ENCODE measurements at places on chromosomes 2 and 18.

DNA sequence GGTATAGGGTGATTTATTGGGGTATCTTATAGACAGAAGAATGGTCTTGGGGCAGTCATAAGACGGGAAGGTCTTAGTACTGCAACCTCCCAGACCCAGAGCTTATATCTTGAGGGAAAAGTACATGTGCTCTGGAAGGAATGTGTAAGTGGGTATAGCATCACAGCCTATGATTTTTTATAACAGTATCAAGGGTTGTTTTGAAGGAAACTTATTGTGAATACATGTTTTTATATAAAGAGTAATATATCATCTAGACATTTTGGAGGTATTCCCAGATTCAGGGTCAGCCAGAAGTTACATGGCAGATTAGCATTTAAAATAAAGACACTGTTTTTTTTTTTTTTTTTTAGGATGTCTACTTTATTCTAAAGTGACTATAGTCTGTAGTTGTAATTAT, 47.6 kb upstream of the STON1 start:
- no peak for DNase-seq

DNA sequence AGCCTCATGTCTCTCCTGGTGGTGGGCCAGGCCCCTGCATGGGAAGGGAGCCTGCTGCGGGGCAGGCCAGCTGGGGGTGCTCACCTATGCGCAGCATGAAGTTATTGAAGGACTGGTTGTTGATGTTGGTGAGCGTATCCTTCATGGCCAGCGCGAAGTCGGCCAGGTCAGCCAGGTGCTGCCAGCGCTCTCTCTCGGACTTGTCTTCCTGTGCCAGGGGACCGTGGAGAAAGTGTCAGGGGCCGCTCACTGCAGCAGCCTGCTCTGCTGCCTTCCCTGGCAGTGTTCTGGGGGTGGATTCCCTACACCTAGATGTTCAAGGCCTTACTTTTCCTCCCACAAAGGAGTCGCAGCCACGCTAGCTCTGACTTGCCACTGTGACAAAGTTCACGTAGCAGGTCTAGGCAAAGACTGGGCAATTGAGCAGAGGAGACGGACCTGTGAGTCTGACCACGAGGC, 28.2 kb downstream of the CENPO start:
- no peak for DNase-seq

- peak; percentile 68 for DNase-seq
Observed at GRCh38 chr2:167264380-167264779, 376.1 kb downstream of the XIRP2 start.

DNA sequence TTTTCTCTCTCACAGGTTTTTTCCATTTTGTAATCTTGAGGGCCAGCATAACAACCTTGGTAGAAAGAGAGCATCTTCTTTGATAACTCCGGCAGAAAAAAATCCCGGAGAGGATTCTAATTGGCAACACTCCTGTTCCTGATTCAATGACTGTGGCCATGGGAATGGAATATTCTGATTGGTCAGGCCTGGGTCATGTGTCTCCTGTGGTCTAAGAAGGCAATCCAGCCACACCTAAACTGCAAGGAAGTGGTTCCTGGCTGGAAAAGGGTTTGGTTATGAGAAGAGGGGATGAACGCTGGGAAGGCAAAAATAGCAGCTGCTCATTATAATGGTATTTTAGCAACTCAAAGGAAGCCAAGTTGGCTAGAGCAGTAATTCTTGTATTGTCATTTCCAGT, 24.8 kb upstream of the ZNF638 start:
- peak; percentile 44 for DNase-seq

- DNase-seq = no peak
Observed at GRCh38 chr2:120803764-120804335, 68.2 kb downstream of the GLI2 start.

All from GM23338 (cell line).